ENCODE measurements at places on chromosomes 11 and 22. TPM values are rescaled to one million over a fixed set of nuclear protein-coding genes. Genes with fewer than 3 reads are reported as not detected.

GRCh38 chr11:13929395-13929891 lies 33.1 kb upstream of the SPON1 start:
- DNase-seq: no peak
- H3K4me3 ChIP-seq: no peak overlapping the region
- no peak overlapping the region for H3K27ac ChIP-seq
- H3K27me3 ChIP-seq: no peaks in the 10 kb centered on the region
- peaks cover 20% of the 10 kb centered on the region for H3K4me1 ChIP-seq
- H3K36me3 ChIP-seq: no peaks in the 10 kb centered on the region

DNA sequence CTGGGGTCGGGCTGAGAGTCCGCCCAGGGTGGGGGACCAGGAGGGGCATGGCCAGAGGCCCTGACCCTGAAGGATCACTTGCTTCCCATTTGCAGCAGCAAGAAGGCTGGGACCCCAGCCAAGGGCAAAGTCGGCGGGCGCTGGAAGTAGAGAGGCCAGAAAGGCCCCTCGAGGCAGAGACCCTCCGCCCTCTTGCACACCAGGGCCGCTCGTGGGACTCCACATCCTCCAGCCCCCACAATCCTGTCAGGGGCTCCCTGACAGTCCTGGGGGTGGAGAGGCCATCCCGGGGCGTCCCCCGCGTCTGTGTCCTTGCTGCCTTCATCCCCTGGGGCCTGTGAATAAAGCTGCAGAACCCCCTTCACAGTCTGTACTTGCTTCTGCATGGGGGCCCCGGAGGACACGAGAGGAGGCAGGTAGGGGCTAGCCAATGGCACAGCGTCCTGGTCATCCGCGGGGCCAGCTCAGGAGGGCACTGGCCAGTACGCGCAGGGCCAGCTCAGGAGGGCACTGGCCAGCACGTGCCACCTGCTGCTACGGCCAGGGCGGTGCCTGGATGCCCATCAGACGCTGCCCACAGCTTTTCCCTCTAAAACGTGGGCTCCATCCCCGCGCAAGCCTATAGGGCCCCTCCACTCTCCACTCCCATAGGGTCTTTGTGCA lies 8.7 kb upstream of the MRPL23 start:
- no peaks in the 10 kb centered on the region for H3K36me3 ChIP-seq
- H3K27me3 ChIP-seq: no peaks in the 10 kb centered on the region
- H3K4me1 ChIP-seq: no peaks in the 10 kb centered on the region
- no peak overlapping the region for H3K27ac ChIP-seq

Gene MUC5B
- total RNA-seq: not detected

GRCh38 chr11:124670732-124671131 lies 2.8 kb downstream of the SIAE start:
- peaks cover 36% of the 10 kb centered on the region for H3K4me1 ChIP-seq
- no peak overlapping the region for H3K4me3 ChIP-seq
- H3K36me3 ChIP-seq: no peaks in the 10 kb centered on the region

Gene KRTAP5-1
- not detected for total RNA-seq

DNA sequence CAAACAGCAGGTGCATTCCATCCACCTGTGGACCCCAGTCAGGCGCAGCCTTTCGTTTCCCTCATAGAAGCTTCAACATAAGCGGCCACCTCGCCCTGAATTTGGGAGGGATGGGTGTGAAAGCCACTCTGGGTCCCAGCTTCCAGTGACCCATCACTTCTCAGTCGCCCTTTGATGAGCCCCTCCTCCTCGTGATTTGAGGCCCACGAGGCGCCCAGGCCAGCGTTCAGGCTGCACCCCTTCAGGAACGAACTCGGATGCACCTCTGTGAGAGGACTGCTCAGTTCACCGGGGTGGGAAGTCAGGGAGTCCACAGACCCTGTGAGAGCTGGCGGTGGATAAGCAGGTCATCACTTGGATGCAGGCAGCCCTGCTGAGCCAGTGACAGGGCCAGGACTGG lies 1118.2 kb downstream of the BRD1 start:
- H3K27ac ChIP-seq: no peak overlapping the region
- no peak for DNase-seq
- H3K27me3 ChIP-seq: no peaks in the 10 kb centered on the region
- no peaks in the 10 kb centered on the region for H3K4me1 ChIP-seq
- H3K36me3 ChIP-seq: no peaks in the 10 kb centered on the region

DNA sequence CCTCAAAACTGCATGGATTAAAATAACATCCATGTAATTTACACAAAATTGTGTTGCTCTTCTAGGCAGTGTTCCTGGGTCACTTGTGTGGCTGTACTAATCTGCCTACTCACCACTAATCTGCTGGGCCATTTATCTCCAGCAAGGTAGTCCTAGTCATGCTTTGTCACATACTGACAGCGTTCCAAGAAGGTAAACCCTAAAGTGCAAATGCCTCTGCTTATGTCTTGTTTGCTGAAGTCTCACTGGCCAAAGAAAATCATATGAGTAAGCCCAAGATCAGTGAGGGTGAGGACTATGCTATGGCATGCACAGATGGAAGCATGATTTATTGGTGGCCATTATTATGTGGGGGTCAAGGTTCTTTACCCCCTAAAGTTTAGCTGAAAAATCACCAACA lies 630.2 kb upstream of the LUZP2 start:
- H3K36me3 ChIP-seq: no peaks in the 10 kb centered on the region
- H3K27ac ChIP-seq: no peak overlapping the region
- H3K27me3 ChIP-seq: no peaks in the 10 kb centered on the region
- no peaks in the 10 kb centered on the region for H3K4me1 ChIP-seq

DNA sequence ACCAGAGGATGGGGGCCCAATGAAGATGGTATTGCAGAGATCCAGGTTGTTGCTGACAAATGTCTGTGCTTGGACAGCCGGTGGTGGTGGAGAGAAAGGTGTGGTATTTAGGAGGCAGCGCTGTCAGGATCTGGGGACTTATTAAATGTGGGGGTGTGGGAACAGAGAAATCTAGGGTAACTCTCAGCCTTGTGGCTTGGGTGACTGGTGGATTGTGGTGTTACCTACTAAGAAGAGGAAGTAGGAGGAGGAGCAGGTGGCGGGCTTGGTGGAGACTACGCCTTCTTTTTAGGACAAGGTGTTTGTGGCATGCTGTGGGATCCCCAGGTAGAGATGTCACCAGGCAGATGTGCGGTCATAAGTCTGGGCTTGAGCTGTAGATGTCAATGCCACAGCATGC lies 144.0 kb downstream of the GRIK4 start:
- no peak overlapping the region for H3K4me3 ChIP-seq
- DNase-seq: no peak
- H3K27me3 ChIP-seq: peaks cover 2% of the 10 kb centered on the region

- no peaks in the 10 kb centered on the region for H3K4me1 ChIP-seq
- H3K36me3 ChIP-seq: peaks cover 79% of the 10 kb centered on the region
- H3K27ac ChIP-seq: no peak overlapping the region
- no peaks in the 10 kb centered on the region for H3K27me3 ChIP-seq
Observed at GRCh38 chr22:42595434-42595833, 19.2 kb downstream of the POLDIP3 start.

Measured in CD8-positive, alpha-beta memory T cell (primary cell).